ENCODE measurements at places on chromosomes 3 and 15.
A peak's percentile ranks its signal among the peaks of the same experiment; 100 is the strongest.

DNA sequence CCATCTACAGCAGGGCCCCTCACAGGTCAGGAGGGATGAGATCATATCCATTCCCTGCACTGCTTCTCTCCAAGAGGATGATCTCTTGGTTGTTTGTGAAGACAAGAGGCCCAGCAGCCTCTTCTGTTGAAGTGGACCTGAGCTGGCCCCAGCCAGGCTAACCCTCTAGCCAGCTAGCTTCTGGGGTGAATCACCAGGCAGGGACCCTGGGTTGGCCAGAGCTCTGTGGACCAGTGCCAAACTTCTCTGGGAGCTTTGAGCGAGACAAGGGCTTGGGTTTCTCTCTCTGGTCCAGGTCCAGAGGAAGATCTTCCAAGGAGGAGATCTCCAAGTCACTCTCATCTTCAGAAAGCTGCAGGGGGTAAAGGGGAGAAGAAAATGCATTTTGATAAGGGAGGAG lies 52.7 kb downstream of the CLDN18 start:
- no peak for DNase-seq

- DNase-seq = no peak
These were observed 27.4 kb upstream of the TJP1 start for GRCh38 chr15:29849716-29850115.

GRCh38 chr15:45234562-45235235 lies 17.3 kb upstream of the SLC28A2 start:
- no peak for DNase-seq

- no peak for DNase-seq
These were observed 566 bp downstream of the ETV5 start for GRCh38 chr3:186108106-186108940.

DNA sequence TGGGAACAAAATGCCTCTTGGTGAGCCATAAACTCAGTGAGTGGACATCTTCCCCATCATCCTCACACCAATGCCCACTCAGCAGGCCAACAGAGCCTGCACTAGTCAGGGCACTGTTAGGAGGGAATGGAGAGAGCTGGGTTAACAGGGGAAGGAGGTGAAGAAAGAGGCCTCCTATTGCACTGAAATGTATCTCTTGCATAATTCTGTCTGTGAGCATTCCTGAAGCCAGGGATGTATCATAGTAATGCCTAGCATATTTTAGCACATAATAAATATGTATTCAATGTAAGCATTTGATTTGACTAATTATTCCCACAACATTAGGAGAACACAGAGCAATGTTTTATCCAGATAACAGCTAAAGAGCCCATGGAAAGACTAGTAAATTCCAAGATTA lies 81.2 kb downstream of the ANO10 start:
- no peak for DNase-seq

GRCh38 chr3:106440672-106441071 lies 571.9 kb upstream of the CBLB start:
- DNase-seq = no peak

GRCh38 chr3:155737844-155738460 lies 6.9 kb downstream of the PLCH1 start:
- DNase-seq = no peak

GRCh38 chr3:49939858-49940666 lies at the start of gene RBM6:
TSS of gene RBM6 (plus strand) at chr3:49940150. CDS start at chr3:49962642, 22,492 bp downstream.
- DNase-seq = peak; percentile 89

DNA sequence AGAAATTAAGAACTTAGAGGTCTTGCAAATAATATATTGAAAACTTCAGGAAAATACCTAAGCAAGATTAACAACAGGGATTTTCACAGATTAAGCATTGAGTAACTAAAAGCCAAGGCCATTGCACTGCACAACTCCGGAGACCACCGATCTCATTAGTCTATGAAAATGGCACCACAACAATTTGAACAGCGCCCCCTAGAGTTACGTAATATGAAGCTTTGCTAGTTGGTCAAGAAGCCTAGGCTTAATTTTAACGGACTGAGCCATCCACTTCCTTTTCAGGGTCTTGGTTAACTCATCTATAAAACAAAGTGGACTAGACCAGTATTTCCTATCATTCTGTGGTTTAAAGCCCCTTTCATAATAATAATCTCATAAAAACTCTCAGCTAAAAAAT lies 24.8 kb downstream of the TMEM212 start:
- no peak for DNase-seq

DNA sequence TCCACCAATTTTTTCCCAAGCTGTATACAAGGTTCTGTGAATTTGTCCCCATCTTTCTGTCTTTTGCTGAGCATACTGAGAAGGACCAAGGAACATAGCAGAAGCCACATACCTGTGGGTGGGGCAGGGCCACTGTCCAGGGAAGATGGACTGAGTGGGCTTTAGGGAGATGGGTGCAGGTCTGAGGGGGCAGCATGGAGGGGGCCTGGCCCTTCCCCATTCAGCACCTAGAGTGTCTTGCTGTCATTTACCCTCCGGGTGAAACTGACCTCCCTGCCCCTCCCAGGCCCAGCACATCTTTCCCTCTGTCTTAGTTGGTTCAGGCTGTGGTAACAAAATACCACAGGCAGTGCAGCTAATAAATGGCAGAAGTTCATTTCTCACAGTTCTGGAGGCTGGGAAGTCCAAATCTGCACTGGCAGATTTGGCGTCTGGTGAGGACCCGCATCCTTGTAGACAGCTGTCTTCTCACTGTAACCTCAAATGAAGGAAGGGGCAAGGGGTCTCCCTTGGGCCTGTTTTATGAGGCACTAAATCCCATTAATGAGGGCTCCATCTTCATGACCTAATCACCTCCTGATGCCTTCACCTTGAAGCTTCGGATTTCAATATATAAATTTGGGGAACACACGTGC lies 180.0 kb upstream of the SMAD3 start:
- DNase-seq = no peak

GRCh38 chr3:61924090-61924735 lies 362.8 kb downstream of the PTPRG start:
- DNase-seq = no peak

DNA sequence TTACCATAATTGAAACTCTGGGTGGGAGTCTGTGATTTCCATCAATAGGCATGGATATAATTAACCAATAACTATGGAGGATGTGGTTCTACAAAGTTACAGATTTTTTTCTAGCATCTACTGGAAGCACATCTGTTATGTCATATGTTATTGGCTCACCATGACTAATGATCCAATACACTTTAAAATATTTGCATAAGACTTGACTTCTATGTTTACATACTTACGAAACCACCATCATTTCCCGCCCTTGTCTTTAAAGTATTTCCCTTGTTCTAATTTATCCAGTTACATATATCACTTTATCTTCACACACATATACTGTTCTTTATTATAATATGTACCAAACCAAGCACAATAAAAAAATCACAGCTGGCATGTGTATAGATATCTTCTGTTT lies 380.3 kb upstream of the CBLB start:
- no peak for DNase-seq

DNA sequence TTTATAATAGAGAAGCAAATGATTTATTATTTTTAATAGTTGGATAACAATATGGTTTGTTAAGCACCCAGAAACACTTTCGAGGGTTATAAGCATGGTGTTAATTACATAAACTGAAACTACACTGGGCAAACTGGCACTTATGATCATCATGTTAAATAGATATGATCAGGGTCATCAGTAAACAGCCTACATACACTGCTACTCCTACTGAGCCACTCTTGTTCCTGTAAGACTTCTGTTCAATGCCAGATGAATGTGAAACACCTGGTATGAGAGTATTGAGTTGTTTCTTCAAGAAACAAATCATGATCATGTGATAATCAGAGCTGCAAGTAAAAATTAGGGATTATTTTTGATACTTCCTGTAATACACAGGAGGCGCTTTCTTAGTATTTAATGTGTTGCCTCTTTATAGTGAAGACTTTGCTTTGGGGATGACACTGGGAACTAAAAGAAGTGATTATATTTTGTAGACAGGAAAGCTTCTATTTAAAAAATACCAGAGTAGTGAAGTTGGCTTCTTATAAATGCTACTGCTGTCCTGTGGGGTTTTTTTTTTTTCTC lies 32.3 kb upstream of the UTS2B start:
- DNase-seq = no peak

DNA sequence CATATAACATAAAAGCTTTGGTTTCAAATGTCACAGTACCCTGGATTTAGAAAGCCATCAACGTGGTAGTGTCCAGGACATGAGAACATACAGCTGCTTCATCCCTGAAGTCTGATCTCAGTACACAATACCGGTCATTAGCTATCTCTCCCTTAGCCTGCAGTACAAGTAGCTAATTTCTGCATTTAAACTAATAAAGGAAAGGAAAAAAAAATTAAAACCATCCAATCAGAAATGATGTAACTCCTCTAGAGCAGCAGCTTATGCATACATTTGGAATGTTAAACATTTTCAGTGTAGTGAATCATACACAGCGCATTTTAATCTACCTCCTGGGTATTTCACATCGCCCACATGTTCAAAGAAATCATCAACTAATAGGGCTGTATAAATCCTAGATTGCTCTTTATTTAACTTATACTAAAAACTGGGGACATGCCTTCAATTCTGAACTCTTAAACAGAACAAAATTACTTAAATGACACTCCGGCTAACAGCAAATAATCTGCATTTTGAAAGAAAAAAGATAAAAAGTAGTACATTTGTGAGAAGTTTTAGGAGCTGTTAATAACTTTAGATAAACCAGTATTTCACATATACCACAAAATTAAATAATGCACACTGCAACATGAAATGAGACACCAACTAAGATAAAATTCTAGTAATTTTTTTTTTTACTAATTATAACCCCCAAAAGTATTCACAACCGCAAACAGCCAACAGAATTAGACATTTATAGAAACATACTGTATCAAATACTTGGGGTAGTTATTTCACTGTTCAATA lies 3.7 kb downstream of the IGF2BP2 start:
- DNase-seq = no peak

GRCh38 chr3:132898141-132898540 lies 140.1 kb upstream of the TMEM108 start:
- no peak for DNase-seq

- no peak for DNase-seq
These were observed 44.6 kb downstream of the CCNL1 start for GRCh38 chr3:157115069-157116006.

DNA sequence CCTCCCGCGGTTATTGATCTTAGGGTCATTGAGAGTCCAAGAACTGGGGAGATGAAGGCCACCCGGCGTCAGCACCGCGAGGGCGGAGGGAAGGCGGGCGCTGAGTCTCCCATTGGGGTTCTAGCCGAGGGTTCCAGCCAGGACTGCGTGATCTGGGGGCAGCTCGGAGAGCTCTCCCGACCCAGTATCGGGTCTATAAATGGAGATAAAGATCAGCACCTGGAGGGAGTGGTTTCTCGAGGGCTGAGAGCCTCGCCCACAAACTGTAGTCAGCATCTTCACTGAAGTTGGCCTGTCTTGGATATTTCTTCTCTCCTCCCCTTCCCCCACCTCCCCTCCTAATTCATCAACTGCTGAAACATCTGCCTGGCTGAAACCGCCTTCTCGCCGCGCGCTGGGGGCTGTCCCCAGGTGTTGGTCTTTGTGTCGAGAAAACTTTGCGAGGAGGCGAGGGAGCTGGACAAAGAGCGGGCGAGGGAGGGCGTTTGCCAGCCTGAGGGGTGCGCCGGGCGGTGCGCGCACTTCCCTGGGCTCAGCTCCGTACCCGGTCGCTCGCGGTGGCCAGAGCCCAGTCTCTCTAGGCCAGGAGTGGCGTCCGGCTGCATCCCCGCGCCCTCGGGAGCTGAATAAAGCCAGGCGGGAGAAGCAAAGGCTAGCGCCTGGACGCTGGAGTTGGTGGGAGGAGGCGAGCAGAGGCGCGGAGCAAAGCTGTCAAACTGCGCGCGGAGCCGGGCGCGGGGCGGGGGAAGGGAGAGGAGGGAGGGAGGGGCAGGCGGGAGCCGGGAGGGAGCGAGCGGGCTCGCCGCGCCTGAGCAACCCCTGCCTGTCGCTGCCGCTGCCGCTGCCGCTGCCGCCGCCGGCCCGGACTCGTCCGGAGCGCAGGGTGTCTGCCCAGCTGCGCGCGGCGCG lies at the start of gene ST8SIA2:
Gene ST8SIA2, plus strand, starts transcription at position 811 of the 909 bp plus-strand sequence. CDS start 184 bp downstream, outside the sequence.
- DNase-seq = no peak

DNA sequence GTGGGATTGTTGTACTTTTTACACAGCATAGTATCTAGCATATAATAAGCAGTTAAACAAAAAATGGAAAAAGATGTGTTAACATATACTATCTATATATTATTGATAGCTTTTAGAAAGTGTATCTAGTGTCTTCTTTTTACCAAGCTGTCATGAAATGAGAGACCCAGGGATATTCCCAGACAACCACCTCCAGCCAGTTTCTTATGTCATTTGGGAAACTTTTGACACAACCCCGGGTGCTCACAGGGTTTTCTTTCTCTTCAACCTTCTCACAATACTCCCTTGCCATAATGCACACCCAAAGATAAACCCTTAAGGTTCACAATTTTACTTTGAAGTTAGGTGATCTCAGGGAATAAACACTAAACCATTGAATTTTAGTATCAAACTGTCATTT lies 4.8 kb upstream of the PLA1A start:
- no peak for DNase-seq

- DNase-seq = no peak
These were observed 32.7 kb downstream of the USF3 start for GRCh38 chr3:113663761-113664160.

- DNase-seq = peak; percentile 59
These were observed 123.5 kb downstream of the RPLP1 start for GRCh38 chr15:69576035-69576526.

- no peak for DNase-seq
These were observed 60.7 kb upstream of the RAB6B start for GRCh38 chr3:133956353-133956752.

GRCh38 chr3:188001926-188002325 lies 152.0 kb upstream of the LPP start:
- DNase-seq = no peak

DNA sequence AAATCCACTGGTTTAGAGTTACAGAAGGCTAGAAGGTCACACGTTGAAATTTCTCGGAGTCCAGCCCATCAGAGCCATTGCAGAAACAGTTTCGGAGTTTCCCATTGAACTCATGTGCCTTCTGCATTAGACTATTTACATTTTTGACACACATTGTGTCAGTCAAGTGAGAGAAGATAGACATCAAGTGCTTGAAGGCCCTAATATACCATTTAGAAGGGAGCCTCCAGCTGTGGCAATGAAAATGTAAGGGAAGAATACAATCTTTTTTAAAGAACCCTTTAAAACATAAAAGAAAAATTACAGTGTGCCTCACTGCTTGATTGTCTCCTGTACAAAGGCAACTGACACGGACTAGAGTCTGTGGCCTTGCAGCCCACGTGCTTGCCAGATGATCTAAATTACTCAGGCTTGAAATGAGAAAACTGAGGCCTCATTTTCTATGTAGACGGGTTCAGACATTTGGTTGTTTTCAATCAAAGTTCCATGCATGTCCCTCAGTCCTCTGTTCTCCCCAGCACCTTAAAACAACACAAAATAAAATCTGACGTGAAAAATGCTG lies 650.5 kb downstream of the ROBO2 start:
- no peak for DNase-seq

GRCh38 chr15:87082581-87082980 lies 1002.9 kb downstream of the AGBL1 start:
- DNase-seq = no peak

GRCh38 chr3:101036213-101036618 lies 43.0 kb upstream of the ABI3BP start:
- DNase-seq = no peak

- DNase-seq = no peak
These were observed 98.2 kb upstream of the CHD2 start for GRCh38 chr15:92801774-92802464.

GRCh38 chr3:191476066-191476772 lies 15.3 kb downstream of the PYDC2 start:
- no peak for DNase-seq

GRCh38 chr15:90557186-90558084 lies 27.7 kb downstream of the CRTC3 start:
- DNase-seq = no peak

Measured in activated T-cell treated with anti-CD3 and anti-CD28 coated beads for 1 hour (primary cell).